Activated T-helper 1 cell treated with Interleukin-2 at 50 U/mL for 16 hours (primary cell): ENCODE measurements at places on chromosomes 7 and 10.

DNA sequence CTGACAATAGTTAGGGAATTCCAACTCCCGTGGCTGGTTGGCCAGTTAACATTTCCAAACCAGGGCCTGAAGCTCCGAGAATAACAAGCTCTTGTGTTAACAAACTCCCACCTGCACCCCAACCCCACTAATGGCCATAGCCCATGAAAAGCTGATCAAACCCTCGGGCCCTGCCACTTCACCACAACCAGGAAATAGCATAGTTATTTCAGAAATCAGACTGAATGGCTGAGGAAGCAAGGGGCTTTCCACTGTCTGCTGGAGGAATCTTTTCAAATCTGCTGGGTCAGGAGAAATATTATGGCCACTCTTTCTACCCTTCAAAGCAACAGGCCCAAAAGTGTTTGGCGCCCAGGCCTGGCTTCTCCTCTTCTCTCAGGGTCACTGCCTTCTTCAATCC is 145.6 kb downstream of the GLCCI1 start:
- DNase-seq, result no peak

GRCh38 chr10:62726638-62727037 is 77.9 kb upstream of the ADO start:
- DNase-seq, result no peak

GRCh38 chr7:29285444-29285793 is 90.8 kb downstream of the CHN2 start:
- DNase-seq, result no peak

GRCh38 chr7:152869677-152870051 is 110.1 kb downstream of the ACTR3B start:
- DNase-seq, result no peak

- no peak for DNase-seq
Observed at GRCh38 chr7:22008087-22008486, 62.4 kb upstream of the CDCA7L start.

- DNase-seq, result no peak
Observed at GRCh38 chr10:119203006-119203405, 4.4 kb upstream of the GRK5 start.

GRCh38 chr7:22183522-22184280 is 173.3 kb downstream of the RAPGEF5 start:
- DNase-seq, result no peak

DNA sequence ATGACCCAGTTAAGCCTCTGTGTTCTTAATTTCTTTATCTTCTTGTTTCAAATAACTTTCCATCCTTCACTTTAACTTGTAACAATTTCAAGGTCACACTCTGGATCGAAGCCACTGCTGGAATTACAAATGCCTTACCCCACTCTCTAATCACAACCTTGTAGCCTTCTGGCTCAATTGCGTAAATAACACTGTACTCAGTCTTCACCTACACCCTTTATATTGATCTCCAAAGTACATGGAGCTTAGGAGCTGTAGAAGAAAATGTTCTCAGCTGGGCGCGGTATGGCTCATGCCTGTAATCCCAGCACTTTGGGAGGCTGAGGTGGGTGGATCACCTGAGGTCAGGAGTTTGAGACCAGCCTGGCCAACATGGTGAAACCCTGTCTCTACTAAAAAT is 164.3 kb upstream of the NPSR1 start:
- no peak for DNase-seq

DNA sequence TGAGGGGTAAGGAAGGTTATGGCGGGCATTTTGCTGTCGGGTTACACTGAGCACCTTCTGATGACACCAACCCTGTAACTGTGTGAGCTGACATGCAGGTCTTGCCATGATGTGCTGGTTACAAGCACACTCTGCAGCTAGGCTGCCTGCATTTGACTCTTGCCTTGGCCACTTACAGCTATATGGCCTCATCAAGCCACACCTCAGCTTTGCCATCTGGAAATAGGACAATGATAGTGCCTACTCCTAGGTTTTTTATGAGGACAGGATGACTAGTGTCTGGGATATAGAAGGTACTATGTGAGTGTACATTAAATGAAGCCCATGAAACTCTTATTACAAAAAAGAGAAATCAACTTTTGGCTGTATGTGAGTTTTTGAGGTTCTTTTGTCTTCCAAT is 58.0 kb downstream of the AKR1B1 start:
- no peak for DNase-seq

- no peak for DNase-seq
Observed at GRCh38 chr7:80187279-80187678, 52.6 kb downstream of the GNAI1 start.

DNA sequence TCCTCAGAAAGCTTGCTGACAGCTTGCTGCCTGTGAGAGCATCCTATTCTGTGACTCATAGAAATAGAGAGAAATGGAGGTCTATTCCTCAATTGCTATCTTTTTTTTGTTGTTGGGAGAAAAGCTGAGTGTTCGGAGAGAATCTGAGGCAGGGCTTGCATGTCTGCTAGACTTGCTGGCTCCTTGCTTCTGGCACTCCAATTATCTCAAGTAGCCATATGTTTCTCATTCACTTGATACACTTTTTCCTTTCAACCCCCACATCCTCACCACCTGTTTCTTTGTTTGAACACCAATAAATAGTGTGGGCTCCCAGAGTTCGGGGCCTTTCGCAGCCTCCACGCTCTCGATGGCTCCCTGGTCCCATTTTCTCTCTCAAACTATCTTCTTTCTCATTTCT is 172.2 kb downstream of the SH2D4B start:
- DNase-seq, result no peak

DNA sequence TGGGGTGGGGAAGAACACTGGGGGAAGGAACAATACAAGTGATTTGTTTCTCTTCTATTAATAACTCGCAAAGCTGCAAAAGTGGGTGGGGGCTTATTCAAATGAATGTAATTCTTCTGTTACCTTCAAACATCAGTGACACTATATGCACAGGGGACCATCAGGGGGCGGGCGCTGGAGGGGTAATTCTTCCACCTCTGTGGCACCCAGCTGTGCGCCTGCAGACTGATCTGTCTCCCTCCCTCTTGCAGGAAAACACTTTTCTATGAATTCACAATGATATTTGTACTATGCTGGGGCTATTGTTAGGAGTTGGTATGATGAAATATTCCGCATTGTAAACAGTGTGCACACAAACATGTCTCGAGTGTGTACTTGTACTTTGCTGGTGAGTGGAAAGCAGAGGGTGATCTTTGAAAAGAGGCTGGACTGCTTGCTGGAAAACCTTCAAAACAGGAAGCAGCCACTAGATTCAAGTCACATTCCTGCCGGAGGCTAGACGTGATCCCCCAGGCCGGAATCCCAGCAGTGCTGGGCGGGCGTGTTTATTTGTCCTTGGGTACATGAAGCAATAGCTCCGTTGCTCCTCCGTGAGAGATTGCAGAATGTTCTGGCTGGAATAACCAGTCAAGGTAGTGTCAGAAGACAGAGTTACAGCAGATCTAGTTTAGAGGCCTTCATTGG is 15.8 kb upstream of the BNIP3 start:
- DNase-seq, result no peak

DNA sequence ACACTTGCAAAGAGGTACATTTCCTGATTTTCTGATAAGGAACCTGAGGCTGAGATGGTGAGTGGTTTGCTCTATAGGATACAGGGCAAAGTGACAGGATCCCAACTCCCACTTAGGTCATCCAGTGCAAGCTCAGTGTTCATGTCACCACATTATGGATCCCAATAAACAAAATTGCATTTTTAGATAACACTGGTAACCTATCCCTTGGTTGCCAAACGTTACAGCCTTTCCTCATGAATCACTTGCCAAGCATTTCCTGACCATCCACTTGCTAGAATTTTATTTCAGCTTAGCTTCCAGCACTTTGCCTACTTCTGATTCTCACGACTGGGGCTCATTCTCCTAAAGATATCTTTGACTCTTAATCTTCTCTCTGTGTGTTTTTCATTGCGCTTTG is 131.4 kb upstream of the ODAD2 start:
- no peak for DNase-seq

- no peak for DNase-seq
Observed at GRCh38 chr10:6713120-6713519, 133.0 kb upstream of the PRKCQ start.

DNA sequence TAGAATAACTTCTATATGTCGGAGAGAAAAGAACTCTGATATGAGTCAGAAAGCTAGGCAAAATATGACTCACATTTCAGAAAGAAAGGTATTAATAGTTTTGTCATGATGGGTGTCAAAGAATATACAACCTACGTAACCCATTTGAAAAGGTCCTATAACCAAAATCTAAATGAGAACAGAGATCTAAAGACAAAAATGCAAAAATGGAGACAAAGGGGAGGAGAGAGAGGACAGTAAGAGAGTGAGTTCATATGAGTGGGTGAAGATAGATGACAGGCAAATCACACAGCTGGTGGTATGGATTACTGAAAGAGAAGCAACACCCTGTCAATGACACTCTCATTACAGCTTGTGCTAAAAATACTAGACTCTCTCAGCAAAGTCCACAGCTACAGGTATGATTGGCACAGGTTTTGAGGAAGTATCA is 25.6 kb downstream of the ANKMY2 start:
- DNase-seq, result no peak
